ENCODE measurements at places on chromosomes 5 and 9.
A peak's percentile ranks its signal among the peaks of the same experiment; 100 is the strongest.

DNA sequence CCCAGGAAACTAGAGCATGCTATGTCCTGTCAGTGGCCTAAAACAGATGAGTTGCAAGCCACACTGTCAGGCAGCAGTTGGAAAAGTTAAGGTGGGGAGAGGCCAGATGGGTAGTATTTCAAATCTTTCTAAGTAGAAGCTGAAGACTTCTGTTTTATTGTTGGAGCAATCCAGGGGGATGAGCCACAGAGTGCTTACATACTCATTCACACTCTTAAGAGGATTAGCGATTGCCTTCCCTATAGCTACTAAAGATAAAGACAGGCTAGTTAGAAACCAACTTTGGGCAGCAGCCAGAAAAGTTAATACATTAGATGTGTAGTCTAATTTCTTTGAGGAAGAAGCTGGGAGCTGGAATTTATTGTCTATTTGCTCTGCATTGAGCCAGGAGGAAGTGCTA, 61.7 kb upstream of the ELAVL2 start:
- no peak for DNase-seq

GRCh38 chr5:122202952-122203351, 73.6 kb downstream of the ZNF474 start:
- no peak for DNase-seq

- peak; percentile 21 for DNase-seq
Measured at GRCh38 chr9:121201045-121201737, 478 bp downstream of the RAB14 start.

GRCh38 chr5:147901599-147902039, 4.7 kb downstream of the C5orf46 start:
- DNase-seq: no peak

GRCh38 chr9:76298521-76299144, 95.6 kb downstream of the RFK start:
- DNase-seq: no peak

- no peak for DNase-seq
Measured at GRCh38 chr9:111842313-111842712, 47.6 kb upstream of the SHOC1 start.

DNA sequence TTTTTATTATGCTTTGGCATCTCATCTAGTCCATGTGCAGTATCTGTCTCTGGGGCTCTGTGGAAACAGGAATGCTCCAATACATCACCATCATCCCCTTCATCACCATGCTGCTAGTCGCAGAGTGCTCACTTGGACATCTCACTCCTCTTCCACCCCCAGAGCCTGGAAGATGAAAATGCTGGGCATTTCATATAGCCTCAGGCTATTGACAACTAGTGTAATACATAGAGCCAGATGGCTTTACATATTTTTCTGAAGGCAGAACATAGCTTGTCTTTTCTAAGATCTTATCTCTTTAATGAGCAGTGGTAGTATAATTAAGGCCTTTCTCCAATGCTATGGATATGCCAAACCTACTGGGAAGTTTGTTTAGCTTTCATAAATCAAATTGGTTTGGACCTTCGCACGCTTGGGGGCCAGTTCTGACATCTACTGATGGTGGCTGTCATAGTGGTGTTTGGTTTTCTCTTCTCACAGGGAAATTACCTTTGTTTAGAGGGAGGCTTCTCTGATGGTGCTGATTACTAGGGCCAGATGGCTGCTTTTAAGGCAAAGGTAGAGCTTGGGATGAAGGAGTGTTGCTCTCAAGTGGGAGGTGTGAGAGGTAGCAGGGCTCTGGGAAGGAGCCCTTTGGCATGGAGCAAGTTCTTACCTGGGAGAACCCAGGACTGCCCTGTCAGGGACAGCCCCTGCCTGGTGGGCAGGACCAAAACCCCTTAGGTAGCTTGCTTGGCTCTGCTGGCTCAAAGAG, 63.1 kb upstream of the CXCL14 start:
- DNase-seq: no peak

GRCh38 chr9:34246453-34246852, 67.6 kb downstream of the UBAP1 start:
- no peak for DNase-seq

GRCh38 chr5:10451137-10451824, 9.6 kb downstream of the ROPN1L start:
- DNase-seq: no peak

- DNase-seq: no peak
Measured at GRCh38 chr5:171275841-171276544, 33.1 kb upstream of the TLX3 start.

GRCh38 chr5:17257705-17258273, 40.4 kb downstream of the BASP1 start:
- no peak for DNase-seq

DNA sequence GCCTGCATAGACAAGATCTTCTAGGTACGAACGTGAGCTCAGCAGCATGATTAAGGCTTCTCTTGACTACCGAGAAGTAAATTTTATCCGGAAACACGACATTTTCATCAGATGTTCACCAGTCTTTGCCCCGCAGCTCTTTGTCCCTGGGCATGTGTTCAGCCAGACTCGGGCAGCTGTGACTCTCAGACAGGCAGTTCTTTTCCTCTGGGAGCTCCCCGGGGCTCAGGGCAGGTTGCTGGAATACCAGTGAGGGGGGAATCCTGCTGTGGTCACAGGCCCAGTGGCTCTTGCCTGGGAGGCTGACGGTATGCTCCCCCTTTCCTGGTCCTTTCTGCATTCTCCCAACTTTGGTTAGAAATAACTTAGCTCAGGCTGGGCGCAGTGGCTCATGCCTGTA, 186.1 kb downstream of the GNA14 start:
- no peak for DNase-seq

DNA sequence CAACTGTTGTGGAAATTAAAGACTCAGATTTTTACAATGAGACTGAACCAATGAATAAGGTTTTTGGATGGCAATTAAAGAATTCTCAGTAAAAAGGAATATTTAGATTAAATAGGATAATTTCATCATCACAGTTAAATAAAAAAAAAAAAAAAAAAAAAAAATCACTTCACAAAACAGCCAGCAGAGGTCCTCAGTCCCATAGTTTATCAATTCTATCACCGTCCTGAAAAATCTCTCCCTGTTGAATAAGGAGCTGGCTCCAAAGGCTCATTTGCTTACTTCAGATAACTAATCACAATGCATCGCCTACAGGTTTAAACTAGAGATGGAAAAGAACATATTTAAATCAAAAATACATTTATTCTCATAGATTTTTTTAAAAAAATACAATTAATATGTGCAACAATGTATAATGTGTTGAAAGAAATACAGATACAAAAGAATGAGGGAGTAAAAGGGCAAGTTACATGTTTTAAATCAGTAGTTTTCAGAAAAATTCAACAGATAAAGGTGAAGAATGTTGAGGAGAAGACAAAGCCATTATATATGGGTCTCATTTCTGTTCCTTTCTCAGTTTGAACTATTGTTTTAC, 175.8 kb upstream of the CHD1 start:
- DNase-seq: no peak

DNA sequence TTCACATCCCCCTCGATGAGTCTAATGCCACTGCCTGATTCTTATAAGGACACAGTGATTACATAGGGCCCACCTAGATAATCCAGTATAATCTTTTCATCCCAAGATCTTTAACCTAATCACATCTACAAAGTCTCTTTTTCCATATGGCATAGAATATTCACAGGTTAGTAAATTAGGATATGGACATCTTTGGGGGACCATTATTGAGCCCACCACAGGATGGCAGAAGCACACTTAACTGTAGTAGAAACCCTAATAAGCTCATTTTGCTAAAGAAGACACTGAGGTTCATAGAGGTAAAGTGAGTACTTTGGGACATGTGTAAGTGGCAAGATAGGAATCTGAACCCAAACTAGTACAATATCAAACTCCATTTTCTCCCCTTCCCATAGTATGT, 38.9 kb downstream of the ASTN2 start:
- DNase-seq: no peak
